ENCODE measurements at places on chromosomes 7 and 10.

DNA sequence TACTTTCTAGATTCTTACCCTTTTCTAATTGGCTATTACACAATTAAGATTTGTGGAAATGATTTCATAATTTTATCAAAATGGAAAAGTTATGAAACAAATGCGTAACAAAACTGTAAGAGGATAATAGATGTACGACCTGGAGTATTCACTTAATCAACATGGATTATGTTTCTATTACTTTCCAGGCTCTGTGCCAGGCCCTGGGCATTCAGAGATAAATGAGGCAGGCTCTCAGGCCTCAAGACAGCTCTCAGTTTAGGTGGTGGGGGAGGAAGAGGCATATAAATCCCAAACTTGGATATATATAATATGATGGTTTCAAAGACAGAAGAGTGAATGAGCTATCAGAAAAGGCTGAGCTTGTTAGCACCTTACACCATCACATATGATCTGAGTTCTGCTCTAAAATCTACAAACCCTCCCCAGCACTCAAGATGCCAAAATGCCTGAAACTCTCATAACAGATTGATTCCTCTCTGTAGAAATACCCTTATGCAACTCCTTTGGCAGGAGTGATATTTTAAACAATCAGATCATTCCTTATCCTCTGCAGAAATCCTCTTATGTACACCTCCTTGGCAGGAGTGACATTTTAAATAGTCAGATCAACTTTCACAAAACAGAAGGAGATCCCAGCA, 42.5 kb downstream of the ACBD5 start:
- DNase-seq: no peak

- DNase-seq: no peak
Observed at GRCh38 chr7:47878662-47879061, 69.6 kb downstream of the PKD1L1 start.

DNA sequence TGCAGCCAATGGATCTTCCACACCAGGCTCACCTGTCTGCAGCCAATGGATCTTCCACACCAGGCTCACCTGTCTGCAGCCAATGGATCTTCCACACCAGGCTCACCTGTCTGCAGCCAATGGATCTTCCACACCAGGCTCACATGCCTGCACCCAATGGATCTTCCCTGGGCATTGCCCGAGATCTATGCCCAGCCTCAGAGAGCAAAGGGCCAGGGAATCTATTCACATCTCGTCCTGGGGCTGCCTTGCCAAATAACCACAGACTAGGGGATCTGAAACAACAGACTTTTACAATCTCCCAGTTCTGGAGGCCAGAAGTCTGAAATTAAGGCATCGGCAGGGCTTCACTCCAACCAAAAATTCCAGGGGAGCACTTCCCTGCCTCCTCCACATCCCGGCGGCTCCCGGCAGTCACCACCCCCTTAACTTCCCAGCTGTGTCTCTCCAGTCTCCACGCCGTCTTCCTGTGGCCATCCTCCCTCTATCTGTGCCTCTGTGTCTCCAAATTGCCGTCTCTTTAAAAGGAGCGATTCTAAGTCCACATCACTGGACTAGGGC, 92.4 kb upstream of the PPP2R2D start:
- DNase-seq: no peak

DNA sequence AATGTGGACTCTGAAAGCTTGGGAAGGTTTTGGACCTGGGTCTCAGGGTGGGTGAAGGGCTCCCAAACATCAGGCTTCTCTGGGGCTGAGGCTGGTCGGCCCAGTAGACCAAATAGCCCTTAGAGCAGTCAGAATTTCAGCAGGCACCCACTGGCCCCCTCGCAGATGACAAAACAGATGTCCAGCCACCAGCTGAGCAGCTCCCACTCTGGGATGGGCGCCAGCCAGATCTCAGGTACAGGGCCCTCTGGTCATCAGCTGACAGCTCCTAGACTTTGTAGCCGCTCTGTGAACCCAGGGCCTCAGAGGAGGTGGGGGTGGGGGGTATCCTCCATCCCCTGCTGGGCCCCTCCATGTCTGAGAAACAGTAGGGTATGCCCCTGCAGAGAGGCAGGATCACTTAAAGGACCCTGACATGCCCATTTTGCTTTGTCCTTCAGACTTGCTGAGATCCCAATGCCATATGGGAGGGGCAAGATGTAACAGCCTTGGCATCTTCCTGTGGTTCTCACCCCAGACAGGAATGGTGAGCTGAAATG, 26.5 kb downstream of the HSPA12A start:
- no peak for DNase-seq

DNA sequence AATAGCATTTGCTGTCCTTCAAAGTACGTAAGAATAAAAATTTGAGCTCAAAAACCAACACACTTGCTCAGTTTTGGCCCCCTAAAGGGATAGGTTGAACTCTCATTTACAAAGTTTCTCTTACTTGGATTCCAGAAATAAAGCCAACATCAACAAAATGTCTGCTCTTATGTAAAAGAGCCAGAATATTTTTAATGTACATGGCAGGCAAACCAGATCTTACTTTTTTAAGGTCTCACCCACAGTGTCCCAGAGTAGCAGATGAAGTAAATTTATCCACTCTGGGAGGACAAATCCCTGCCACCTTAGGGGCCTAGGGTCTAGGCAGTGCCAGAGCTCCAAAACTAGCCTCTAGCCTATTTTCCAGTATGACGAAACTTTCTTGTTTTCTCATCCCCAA, 159.6 kb downstream of the SKAP2 start:
- no peak for DNase-seq

DNA sequence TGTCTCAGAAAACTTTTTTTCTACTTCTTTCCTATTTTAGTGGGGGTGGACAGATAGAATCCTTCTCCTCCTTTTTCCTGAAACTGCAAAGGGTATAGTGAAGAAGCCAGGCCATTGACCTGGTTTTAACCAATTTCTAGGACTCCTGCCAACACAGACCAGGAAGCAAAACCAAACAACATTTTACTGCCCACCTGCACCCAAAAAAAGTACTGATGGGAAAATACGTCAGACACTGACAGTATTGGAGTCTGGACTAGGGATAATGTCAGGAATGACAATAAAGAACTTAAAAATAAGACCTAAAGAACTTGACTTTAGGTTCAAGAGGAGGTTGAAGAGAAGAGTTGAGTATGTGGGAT, 5.0 kb upstream of the STEAP4 start:
- DNase-seq: no peak

DNA sequence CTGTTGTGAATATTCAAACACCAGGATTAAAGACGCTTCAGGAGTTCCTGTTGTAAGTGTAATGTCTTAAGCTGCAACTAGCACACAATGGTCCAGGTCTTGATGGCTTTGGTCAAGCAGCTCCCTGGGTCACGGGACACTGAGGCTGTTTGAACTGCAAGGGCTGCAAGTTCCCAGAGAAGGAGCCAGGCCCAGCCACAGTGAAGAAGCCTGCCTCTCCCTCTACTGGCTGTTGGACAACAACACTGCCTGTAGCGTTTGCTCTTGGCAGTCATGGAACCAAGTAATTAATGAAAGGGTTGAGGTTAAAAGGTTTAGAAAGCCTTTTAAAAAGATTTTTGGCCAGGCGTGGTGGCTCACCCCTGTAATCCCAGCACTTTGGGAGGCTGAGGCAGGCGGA, 31.9 kb upstream of the GUSB start:
- DNase-seq: no peak

DNA sequence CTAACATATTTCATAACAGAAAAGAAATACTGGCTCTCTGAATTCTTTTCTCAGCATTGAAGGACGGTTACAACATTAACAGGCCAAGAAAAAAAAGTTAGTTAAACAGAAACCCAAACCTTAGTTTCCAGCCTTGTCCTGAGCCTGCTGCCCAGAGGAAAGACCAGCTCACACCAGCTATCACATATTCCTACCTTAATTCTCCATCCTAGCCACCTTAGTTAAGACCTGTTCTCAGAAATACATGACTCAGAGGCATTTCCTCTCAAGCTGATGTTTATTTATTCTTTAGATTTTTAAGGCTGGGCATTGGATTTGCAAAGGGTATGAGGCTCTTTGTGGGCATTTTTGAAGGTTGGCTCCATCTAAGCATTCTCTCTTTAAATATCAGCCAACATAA, 34.3 kb upstream of the ADAM12 start:
- no peak for DNase-seq

GRCh38 chr10:124957404-124957947, 15.6 kb downstream of the ZRANB1 start:
- no peak for DNase-seq

DNA sequence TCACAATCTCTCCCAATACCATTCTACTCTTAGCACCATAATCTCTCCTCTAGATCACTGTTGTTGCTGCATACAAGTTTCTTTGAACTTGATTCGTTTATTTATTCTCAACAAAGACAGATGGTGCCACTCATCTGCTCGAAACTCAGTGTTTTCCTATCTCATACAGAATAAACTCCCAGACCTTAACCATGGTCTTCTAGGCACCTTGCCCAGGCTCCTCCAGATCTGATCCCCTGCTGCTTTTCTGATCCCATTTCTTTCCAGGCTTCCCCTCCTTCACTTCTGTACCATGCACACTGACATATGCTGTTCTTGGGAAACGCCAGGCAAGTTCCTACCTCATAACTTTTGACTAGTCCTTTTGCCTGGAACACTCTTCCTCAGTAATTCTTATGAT, 645.7 kb downstream of the DNAJB9 start:
- DNase-seq: no peak

GRCh38 chr7:29500719-29501118, 62.9 kb upstream of the PRR15 start:
- DNase-seq: no peak

GRCh38 chr7:25615593-25615992, 387.3 kb upstream of the NPVF start:
- DNase-seq: no peak

GRCh38 chr7:107560898-107561516, 2.7 kb downstream of the COG5 start:
- DNase-seq: no peak

DNA sequence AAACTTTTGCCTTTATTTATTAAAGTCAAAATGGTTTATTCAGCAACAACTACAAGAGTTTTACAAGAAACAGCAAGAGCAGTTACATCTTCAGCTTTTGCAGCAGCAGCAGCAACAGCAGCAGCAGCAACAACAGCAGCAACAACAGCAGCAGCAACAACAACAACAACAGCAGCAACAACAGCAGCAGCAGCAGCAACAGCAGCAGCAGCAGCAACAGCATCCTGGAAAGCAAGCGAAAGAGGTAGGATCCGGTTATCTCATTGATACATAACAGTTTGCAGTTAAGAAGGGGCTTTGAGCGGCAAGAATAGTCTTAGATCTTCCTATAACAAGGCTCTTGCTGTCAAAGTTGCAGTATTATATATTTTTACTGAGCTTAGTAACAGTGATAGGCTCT, 215.1 kb downstream of the FOXP2 start:
- DNase-seq: no peak

DNA sequence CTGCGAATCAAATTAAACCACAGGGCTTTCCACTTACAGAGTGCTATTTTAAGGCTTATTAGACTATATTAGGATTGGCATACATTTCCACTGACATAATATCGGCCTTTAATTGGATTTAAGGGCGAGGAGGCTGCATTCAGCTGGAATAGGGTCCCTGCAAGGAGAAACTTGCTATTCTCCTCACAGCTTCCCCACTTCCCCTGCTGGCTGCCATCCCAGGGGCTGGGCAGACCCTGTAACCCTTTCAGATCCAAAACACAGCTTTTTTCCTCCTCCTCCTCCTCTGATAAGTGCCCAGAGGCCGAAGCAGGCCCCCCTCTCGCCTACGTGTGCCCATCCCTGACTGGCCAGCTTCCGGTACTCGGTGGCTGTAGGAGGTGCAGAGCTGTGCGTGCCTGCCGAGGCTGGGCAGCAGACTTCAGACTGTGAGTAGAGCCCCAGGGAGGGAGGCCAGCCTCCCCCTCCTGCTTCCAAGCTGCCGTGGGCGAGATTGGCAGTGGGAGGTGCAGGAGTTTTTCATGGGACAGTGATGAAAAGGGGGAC, 224.2 kb downstream of the PLXNA4 start:
- no peak for DNase-seq

DNA sequence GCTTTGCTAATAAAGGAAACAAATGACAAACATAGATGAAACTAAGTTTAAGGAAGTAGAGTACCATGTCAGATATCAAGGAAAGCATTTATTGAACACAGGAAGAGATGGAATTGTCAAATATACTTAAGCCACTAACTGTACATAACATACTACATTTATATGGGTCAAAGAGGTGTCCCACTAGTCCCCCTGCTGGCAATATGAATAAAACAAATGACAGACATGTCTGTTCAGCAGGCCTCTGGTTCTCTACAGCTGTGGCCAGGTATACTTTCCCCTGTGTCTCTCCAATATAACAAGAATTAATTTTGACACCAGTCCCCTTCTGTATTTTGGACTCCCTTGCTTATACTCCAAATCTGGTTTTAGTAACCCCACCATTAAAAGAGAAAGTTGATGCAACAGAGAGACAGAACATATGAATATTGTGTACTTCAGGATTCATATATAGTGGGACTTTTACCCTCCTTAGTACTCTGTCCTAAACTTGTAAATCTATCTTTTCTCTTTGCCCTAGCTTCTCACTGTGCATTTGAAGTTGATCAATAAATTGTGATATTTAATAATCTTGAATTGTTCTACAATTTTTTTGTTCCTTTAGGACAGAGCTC, 42.9 kb downstream of the CD36 start:
- no peak for DNase-seq

GRCh38 chr10:70528741-70529362, 50.3 kb downstream of the PALD1 start:
- no peak for DNase-seq

- DNase-seq: no peak
Observed at GRCh38 chr10:129194181-129194870, 272.7 kb upstream of the MGMT start.

- no peak for DNase-seq
Observed at GRCh38 chr7:93212881-93213280, 13.4 kb downstream of the HEPACAM2 start.

GRCh38 chr7:29355388-29355787, 160.8 kb downstream of the CHN2 start:
- DNase-seq: no peak

- no peak for DNase-seq
Observed at GRCh38 chr7:93949423-93949822, 27.9 kb downstream of the GNG11 start.

- DNase-seq: no peak
Observed at GRCh38 chr10:44352316-44353127, 32.4 kb downstream of the CXCL12 start.

DNA sequence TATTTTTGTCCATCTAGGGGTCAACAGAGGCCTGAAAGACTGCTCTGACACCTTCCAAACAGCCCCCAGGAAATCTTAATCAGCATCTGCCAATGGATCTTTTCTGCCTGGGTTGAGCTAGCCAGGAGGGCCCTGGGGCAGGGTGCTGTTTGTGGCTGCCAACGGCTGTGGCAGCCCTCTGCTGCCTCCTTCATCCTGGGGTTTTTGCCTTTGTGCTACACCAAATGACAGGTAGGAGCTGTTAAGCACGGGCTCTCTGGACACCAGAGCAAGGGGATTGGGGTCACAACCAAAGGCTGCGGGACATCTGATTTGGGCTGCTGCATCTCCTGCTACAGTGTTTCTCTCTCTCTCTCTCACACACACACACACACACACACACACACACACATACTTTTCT, 2.0 kb upstream of the KIAA1217 start:
- DNase-seq: no peak

- DNase-seq: no peak
Observed at GRCh38 chr7:55065511-55066229, 46.9 kb downstream of the EGFR start.
